Cortex of kidney (tissue), 1 donor: ENCODE measurements at places on chromosomes 1 and 21.

DNA sequence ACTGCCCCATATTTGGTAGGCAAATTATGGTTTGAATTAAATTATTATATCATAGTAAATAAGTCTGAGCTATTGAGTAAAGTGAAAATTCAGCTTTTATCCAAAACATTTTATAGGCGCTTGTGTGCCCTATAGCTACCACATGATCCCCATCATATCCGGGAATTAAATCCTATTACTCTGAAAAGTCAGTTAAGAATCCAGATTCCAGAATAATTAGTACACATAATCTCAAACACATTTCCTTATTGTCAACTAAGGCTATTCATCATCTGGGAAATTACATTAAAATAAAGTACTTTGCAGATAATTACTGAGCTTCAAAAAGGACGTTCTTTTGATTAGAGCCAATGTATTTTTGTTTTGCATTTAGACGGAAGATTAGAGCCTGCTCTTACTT is 72.3 kb downstream of the CTH start:
- DNase-seq, result no peak

DNA sequence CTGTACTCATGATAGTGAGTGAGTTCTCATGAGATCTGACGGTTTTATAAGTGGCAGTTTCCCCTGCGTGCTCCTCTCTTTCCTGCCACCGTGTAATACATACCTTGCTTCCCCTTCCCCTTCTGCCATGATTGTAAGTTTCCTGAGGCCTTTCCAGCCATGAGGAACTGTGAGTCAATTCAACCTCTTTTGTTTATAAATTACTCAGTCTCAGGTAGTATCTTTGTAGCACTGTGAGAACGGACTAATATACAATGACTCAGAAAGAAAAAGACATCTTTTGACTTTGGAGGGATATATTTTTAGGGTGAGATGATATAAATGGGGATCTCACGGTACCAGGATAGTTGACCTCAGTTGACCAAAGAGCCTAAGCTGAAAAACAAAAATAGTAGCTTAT is 74.7 kb upstream of the BACH1 start:
- no peak for DNase-seq

- no peak for DNase-seq
Measured at GRCh38 chr1:116458695-116459094, 85.7 kb downstream of the ATP1A1 start.

GRCh38 chr21:45409466-45410150 is 4.6 kb downstream of the COL18A1 start:
- DNase-seq, result no peak
